ENCODE measurements at places on chromosomes 5 and 9. TPM values are rescaled to one million over a fixed set of nuclear protein-coding genes. Genes with fewer than 3 reads are reported as not detected.

DNA sequence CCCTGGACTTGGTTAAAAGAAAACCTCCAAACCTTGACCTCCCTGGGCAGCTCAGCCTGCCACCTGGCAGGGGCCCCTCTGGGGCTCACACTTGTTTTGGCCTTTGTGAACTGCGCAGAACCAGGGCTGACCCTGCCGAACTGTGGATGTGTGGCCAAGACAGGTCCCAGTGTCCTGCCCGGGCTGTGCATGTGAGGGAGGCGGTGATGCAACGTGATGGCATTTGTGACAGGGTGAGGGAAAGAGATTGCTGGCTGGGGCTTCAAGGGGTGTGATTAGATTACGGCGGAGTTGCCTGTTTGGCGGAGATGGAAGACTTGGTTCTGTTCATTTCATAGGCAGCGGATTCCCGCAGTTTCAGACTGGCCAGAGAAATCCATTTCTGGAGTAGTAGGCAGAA lies 30.4 kb upstream of the NKX2-5 start:
- no peak for DNase-seq

- DNase-seq, result no peak
Measured at GRCh38 chr5:121285801-121286521, 565.7 kb upstream of the FTMT start.

DNA sequence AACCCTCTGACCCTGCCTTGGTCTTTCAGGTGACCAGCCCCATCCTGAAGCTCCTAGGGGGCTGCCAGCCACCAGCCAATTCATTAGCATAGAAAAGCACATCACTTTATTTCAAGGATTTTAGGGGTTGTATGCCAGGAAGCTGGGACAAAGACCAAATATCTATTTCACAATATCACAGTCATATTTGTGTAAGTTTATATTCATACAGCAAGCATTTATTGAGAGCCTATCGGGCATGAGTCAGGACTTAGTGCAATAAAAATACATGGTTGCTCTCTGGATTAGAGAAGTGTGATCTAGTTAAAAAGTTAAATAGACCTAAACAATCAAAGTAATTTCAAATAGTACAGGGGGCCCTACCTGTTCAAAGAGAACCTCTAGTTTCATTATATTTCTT lies 113.8 kb downstream of the ERCC6L2 start:
- no peak for DNase-seq

GRCh38 chr9:103991698-103992097 lies 102.4 kb upstream of the SMC2 start:
- no peak for DNase-seq

GRCh38 chr5:43642428-43642827 lies 39.4 kb downstream of the NNT start:
- DNase-seq, result no peak

- no peak for DNase-seq
Measured at GRCh38 chr9:4207881-4208615, 91.8 kb downstream of the GLIS3 start.

- DNase-seq, result no peak
Measured at GRCh38 chr9:3578786-3579185, 53.0 kb upstream of the RFX3 start.

The CLINT1 gene
- 44.0 TPM for total RNA-seq

The SHISAL2B gene
- total RNA-seq, result not detected

The PRDM9 gene
- not detected for total RNA-seq
